ENCODE measurements at places on chromosomes 4 and X.

DNA sequence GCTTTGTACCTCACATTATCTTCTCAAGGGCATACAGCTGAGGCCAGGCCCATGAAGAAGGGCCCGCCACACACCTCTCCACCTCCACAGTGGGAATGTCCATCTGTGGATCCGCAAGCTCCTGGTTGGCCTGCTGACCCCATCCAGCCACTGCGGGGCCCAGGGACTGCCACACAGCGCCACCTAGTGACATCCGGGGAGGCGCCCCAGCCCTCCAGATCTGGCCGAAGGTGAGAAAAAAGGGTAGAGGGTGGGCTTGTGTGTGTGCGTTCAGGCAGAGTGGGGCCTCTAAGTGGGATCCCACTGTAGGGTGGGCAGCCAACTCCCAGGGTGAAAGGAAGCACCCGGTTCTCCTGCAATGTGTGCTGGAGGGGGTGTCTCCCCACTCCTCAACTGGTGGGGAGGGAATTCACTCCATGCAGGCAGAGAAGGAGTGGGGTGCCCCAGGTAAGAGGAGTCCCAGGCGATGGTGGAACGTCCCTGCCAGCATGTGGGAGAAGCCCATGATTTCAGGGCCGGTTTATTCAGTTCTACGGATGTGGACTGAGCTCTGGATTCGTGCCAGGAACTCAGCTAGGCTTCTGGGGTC lies 117.3 kb downstream of the ENPP6 start:
- no peak for DNase-seq

GRCh38 chr4:60683357-60683756 lies 516.8 kb upstream of the ADGRL3 start:
- DNase-seq = no peak

DNA sequence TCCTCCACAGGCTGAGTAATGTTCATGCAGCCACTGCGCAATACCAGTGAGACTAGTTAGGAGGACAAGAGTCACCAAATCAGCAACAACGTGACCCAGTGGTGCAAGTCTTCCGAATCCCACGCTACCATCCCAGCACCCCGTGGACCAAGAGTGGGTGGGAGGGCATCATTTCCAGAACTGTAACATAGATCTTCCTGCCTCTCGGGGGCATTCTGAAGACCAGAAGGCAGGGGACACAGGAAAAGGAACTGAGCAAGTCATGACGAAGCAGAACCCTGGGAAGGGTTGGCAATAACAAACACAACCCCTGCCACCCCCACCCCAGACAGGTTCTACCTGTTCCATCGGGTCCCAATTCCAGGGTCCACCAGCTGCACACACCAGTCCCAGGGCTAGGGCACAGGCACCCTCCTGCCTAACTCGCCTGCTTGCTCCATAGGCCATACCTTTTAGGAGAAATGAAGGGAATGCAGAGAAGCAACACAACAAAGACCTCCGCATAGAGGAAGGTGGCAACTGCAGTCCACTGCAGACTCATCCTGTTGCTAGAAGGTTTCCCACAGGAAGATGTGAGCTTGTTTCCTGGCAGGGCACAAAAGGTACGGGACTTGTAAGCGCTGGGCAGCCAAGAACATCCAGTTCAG lies 1.4 kb downstream of the BCAP31 start:
- DNase-seq = no peak

- no peak for DNase-seq
Measured at GRCh38 chrX:15043538-15043937, 170.3 kb downstream of the MOSPD2 start.

- DNase-seq = no peak
Measured at GRCh38 chrX:122113896-122114295, 1066.5 kb downstream of the GLUD2 start.

DNA sequence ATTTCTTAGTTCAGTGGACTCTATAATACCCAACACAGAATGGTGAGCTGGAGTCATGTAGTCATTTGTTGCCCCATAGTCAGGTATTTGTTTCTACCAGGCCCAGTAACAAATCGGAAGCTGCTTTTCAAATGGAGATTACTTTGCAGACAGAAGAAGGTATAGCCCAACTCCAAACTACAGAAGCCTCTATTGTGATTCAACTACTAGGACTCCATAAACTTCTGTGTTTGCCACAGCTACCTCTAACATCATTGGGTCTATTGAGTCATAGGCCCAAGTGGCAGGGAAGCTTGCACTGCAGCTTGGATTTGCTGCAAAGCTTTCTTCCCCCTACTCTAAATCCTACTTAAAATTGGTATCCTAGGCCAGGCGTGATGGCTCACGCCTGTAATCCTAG lies 148.8 kb upstream of the STK26 start:
- DNase-seq = no peak

- no peak for DNase-seq
Measured at GRCh38 chr4:138868562-138868961, 147.0 kb upstream of the NOCT start.

DNA sequence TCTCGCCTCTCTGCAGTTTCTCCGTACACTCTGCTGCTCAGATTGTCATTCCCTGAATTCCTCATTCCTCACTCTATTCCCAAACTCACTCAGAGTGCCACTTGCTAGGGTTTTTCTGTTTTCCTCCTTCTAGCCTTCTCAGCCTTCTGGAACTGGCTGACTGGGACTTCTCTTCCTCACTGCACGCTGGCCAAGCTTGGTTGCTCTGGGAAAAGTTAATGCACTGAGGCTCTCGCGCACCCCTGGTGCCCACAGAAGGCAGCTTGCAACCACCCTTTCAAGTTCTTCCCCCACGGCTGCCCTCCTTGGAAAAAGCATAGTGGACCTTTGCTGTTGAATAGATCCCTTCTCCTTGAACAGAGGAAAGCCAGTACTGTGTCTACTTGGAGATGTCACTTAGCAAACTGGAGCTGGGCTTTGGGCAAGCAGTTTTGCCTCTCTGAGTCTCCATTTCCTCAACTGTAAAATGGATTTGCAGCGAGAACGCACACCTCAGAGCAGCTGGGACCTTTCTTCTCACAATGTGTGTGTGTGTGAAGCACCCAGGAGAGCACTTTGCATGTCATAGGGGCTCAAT lies 6.0 kb upstream of the CCKAR start:
- no peak for DNase-seq

GRCh38 chrX:16023790-16024734 lies 99.3 kb upstream of the GRPR start:
- no peak for DNase-seq

DNA sequence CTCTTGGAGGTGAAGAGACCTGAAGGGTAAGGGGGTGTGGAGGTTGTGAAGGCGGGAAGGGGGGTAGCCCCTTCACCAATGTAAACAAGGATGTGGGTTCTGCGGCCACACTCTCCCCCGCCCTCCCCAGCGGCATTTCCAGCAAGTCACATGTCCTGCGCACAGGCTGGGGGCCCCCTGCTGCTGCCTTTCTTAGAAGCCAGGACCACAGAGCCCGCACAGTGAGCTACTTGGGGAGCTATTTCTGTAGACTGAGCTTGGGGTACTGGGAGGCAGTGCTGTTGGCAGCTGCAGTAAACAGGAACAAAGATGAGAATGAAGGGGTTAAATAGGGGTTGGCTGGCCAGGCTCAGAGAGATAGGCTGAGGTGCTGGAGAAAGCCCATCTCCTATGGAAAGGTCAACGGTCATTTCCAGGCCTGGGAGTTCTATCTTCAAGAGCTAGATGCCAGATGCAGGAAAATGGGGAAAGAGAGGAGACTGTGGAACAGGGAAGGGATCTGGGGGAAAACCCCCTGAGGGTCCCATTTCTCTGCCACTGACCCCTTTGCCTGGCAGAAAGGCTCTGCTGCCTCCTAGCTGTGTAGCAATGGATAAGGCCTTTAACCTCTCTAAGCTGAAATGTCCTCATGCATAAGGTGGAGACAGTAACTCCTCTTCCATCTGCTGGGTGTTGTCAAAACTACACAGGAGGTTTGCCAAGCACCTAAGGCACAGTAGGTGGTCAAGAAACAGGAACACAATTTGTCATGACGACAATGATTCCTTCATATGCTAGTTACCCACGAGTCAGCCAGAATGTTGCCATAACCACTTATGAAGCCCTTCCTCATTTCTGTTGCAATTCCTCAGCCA lies 18.5 kb upstream of the PIM2 start:
- DNase-seq = peak; percentile 92

DNA sequence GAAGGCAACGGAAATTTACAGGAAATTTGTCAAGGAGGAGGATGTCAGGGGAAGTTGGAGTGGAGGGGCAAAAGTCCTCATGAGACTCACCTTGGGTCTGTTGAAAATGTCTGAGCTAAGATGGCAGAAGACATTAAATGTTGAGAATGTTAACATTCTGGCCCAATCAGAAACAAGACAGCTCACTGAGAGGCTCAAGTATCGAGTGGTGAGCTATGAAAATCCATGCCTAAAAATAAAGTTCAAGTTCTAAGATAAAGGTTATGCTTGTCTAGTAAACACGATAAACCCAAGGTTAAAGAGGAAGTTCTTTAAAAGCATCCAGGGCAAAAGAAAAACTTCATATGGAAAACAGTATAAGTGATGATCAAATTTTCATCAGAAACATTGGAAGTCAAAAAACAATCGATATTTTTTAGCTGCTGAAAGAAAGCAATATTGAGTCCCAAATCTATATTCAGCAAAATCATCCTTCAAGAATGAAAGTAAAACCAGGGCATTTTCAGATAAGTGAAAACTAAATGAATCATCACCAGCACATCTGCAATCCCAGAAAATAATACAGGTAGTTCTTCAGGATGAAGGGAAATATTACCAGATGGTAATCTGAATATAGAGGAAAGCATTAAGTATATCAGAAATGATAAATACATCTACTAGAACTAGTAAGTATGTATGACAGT lies 462.4 kb downstream of the TLL1 start:
- no peak for DNase-seq

- no peak for DNase-seq
Measured at GRCh38 chr4:73433140-73433539, 2.9 kb upstream of the AFP start.

DNA sequence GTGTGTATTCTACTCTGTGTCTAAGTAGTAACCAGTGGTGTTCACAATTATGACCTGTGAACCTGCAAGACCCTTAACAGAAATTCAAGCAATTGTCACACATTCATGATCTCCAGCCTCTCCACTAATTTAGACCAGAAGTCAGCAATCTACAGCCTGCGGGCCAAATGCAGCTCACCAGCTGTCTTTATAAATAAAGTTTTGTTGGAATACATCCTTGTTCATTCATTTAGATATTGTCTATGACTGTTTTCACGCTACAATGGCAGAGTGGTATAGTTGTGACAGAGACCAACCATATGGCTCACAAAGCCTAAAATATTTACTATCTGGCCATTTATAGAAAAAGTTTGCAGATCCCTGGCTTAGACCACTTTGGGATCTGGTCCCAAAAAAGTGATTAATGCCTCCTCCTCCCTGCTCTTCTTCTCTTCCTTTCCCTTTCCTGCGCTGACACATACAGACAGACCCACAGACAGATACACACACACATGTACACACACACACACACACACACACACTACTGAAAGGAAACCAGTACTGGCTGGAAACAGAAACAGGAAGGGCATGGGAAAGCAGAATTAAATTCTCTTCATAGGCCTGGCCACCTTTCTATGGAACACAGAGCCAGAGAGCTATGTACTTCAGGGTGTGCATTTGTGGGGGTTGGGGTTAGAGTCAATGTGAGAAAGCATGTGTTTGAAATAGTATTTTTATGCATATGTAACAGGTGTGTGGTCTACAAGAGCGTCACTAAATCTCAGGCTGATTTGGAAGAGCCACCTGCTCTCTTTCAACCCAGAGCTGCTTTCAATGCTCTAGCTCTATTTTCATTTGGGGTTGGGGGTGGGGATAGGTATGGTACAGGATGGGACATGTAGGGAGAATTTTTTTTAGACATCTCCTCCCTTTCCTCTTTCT lies 49.7 kb upstream of the TMEM164 start:
- no peak for DNase-seq

DNA sequence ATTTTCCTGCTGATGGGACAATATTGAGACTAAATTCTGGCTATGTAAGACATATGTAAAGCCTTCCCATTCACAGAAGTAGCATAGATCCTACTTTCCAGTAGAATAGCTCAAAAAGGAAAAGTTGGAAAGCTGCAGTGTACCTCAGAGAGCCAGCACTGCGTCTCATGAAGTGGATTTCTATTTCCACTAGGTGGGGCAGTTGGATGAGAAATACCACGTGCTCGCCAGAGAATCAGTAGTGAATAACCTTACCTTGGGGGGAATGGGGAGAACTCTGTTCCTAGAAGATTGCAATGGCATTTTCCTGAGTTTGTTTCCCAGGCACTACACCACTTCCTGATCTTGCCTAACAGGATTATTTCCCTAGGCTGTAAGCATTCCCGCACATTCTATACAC lies 907.1 kb downstream of the FSTL5 start:
- DNase-seq = no peak

- DNase-seq = no peak
Measured at GRCh38 chrX:10615931-10616774, 4.2 kb downstream of the MID1 start.

DNA sequence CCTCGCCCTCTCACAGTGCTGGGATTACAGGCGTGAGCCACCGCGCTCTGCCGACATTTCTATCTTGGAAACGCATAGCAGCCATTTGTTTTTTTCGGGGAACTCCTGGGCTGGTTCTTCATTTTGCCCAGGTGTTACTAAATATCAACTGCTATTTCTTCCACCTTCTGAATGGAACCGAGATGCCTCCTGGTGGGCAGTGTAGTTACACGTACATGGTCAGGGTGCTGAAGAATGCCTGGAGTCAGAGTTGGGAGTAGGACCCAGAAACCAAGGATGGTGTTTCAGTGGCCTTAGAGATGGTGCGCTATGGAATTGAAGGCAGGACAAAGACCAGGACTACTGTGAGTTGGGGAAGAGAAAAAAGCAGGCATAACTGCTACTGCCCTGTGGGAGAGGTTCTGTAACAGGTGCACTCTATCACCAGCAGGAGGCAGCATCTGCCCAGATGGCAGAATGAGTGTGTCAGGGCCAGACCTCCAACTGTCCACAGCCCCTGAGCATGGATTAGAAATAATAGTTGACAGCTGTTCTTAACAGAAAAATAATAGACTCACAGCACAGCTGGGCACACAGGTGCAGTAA lies 81.7 kb downstream of the ZC4H2 start:
- peak; percentile 2 for DNase-seq

GRCh38 chr4:181193131-181193930 lies 1049.9 kb upstream of the TENM3 start:
- no peak for DNase-seq

DNA sequence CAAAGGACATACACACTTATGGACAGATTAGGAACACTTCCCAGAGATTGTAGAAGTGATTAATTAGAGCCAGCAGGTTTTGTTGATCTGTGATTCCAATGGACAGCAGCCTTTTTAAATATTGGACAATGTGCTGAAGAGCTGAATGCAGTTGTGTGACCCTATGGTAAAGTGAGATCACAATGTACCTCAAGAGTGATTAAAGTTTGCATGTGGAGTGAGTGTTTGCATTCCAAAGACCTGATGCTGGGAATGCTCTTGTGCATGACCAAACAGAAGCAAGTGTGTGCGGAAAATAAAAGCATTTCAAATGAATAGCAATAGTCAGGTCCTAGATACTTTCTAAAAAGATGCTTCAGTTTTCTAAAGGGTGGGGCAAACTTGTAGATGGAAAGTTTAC lies 154.1 kb downstream of the BANK1 start:
- DNase-seq = no peak

DNA sequence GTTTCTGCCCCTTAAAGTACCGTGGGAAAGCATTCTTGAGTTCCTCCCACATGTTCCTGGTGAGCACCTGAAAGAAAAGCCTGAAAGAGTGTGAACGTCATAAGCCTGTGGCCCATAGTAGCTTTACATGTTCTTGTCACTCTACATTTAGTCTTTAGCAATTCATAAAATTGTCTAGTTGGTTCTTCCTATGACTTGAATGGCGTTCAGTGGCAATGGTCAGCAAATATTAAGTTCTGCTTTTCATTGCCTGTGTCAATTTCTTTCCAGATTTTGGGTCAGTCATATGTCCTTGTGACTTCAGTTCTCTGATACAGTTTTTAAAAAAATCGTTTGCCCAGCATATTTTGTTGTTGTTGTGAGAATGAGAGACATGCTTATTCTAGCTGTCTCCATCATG lies 650.0 kb upstream of the BOD1L1 start:
- DNase-seq = no peak

All from CD4-positive, alpha-beta T cell treated with Interleukin-4 for 4 hours (primary cell).